Tibial nerve (tissue), 4 donors: ENCODE measurements at places on chromosomes 12 and 14.

DNA sequence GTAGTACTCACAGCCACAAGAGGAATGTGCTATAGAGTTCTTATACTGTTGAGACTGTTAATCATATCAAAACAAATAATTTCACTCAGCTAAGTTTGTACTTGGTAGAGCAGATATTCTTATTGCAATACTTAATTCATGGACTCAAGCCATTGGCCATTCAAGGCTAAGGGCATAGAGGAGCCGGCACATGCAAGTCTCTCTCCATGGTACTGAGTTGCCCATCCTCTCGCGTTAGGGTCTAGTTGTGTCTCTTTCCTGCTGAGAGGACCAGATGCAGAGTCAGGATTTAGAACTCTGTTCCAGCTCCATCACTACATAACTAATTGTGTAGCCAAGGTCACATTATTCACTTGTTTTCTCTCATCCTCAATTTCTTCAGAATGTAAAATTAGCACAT lies 14.4 kb upstream of the TUNAR start:
- no peak for DNase-seq

GRCh38 chr12:91576432-91576831 lies 393.8 kb upstream of the DCN start:
- DNase-seq = no peak

DNA sequence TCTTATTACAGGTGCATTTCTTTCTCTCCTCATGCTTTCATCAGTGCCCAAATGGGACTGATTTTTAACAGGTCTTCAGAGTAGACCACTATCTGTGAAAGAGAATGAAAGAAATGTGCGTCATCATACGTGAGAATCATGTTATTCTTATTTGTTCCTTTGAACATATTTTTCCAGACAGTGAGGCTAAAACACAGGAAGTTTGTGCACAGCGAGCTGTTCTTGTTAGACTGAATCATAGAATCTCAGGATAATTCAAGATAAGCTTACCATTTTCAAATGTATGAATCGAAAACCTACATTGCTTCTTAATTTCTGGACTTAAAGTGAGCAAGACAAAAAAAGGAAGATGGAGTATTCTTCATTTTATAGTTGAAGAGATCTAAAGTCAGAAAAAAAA lies 383.1 kb downstream of the EGLN3 start:
- DNase-seq = no peak

DNA sequence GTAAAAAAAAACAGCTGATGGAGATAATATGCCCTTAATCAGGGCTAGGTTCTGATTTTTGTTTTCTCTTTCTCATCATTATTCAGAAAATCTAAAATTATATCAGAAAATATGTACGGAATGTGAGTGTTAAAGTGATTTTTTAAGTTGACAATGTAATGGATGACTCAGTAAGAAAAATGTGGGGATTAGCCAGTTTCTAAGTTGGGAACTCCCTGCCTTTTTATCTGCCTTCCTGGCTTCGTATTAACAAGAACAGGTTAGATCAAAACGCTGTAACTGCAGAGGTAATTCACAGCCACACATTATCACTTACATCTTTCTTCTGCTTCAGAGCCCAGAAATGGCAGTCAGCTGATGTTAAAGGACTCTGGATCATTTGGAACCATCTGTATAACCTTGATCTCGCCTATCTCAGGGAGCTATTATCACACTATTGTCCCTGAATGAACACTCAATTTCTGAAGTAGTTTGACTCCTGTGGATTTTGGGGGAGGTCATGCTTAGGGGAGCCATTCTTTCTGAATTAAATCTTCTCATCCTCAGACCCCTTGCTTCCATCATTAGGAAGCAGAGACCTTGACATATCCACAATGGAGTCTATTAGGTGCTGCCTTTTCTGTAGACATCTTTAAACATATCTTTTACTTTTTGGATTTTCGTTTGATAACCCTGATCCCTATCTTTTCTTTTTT lies 135.7 kb upstream of the SLC16A7 start:
- DNase-seq = no peak

GRCh38 chr12:100951756-100952155 lies 157.2 kb downstream of the ANO4 start:
- no peak for DNase-seq

- DNase-seq = no peak
Observed at GRCh38 chr12:100794441-100795173, at the start of gene ANO4. ANO4 (plus strand) TSS chr12:100794776; CDS start chr12:100901786, 107,010 bp downstream.

DNA sequence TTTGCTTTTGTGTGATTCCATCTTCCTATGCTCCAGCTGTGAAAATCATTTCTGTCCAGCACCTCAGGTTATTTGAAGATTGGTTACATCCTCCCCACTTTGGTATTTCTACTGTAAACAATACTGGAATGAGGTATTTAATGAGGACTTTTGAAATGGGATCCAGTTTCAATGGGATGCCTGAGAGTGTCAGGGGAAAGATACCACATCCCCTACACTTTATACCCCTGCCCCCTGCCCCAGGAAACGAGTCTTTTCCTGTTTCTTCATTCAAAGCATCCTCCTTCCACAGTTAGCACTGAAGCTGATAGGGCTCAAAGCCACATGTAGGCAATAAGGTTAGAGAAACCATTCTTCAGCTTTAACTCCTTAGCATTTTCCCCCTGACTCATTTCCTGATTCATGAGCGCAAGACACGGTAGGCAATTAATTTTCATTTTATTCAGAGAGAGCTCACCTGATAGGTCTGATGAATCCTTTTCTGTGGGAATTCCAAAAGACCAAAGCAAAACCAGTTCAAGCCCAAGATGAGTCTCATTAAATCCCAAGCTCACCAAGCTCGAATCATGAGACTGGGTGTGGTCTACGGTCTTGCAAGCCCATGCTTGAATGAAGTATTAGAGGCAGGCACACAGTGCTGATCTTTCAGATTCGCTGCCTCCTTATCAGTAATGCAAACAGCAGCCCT lies 143.6 kb upstream of the CRY1 start:
- DNase-seq = no peak

- DNase-seq = no peak
Observed at GRCh38 chr12:64532734-64533351, 77.5 kb upstream of the RASSF3 start.

GRCh38 chr12:67155863-67156262 lies 113.3 kb upstream of the CAND1 start:
- no peak for DNase-seq

- no peak for DNase-seq
Observed at GRCh38 chr12:68622250-68622649, 11.6 kb downstream of the RAP1B start.

DNA sequence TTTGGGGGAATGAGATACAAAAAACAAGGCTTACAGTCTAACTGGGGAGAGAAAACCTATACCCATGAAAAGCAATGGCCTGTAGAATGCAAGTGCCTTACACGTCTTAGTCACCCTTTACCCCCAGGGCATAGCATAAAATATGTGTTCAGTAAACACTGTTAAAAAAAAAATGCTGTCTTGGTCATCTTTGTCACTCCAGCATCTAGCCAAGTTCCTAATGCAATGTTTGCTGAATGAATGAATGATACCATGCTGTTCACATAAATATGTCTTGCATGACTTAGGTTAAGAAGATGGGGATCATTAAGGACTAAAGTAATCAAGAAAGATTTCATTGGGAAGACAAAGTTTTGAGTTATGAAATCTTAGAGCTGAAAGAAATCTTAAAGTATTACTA lies 38.5 kb downstream of the PPP2R5E start:
- no peak for DNase-seq

- DNase-seq = no peak
Observed at GRCh38 chr14:93747560-93747959, 40.7 kb downstream of the PRIMA1 start.

DNA sequence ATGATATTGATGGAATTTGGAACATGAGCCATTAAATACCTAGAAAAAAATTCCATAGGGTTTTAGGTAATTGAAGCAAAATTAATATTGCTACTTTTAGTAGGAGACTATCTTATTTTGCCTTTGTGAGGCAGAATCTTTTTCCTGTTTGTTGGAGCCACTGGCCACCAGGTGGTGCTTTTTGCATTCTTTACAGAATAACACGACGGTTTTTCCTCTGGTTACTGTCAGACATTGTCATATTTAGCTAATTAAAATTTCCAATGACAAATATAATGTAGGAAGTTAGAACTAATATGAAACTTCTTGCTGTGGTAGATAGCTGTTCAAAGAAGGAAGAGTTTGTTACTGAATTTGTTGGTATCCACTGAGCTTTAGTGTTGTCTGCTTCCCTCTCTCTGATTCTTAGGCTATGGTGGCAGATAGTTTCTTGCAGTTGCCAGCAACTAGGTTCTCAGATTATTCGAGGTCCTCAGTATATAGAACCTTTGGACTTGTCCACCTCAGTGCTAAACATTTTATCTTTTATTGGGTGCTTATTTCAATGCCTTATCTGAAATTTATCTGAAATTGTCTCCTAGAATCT lies 25.7 kb downstream of the RAB21 start:
- no peak for DNase-seq

- no peak for DNase-seq
Observed at GRCh38 chr12:17949558-17950141, 140.3 kb downstream of the RERGL start.

GRCh38 chr14:97097296-97097695 lies 300.1 kb downstream of the VRK1 start:
- no peak for DNase-seq

GRCh38 chr14:30550335-30550734 lies 8.6 kb upstream of the G2E3 start:
- no peak for DNase-seq

GRCh38 chr12:113030875-113031525 lies 25.5 kb upstream of the DTX1 start:
- peak; percentile 40 for DNase-seq

GRCh38 chr12:40344312-40344711 lies 119.5 kb downstream of the LRRK2 start:
- DNase-seq = no peak

DNA sequence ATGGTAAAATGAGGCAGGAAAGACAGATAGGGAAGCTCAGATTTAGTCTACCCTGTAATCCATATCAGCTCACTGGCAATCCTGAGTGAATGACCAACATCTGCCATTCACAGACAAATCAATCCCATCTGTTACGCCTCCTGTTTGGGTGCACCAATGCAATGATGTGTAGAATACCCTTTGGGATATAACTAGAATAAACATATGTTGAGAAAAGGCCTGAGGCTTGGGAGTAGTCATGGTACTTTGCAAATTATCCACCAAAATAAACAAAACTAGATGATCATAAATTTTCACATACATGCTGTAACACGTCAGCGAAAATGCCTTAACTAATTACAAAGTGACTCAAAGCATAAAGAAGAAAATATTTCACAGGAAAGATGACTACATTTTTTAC lies 78.8 kb downstream of the KCNC2 start:
- no peak for DNase-seq

GRCh38 chr12:117522559-117522958 lies 161.1 kb upstream of the NOS1 start:
- DNase-seq = no peak

DNA sequence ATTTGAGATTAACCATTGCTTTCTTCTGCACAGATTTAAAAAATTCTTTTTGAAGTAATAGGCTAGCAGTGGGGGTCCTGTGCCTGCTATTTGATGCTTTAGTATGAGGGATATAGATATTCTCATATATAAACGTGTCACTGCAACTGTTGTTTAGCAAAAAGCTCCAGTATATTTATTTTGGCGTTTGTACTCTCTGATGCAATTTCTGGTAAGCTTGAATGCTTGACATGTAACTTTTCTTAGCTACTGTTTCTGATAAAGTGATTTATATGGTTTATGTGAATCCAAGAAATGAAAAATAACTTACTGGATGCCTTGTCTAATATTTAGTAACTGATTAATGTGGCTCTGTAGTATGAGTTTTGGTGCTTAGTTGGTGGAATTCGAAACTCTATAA lies 77.1 kb downstream of the TTLL5 start:
- DNase-seq = no peak

DNA sequence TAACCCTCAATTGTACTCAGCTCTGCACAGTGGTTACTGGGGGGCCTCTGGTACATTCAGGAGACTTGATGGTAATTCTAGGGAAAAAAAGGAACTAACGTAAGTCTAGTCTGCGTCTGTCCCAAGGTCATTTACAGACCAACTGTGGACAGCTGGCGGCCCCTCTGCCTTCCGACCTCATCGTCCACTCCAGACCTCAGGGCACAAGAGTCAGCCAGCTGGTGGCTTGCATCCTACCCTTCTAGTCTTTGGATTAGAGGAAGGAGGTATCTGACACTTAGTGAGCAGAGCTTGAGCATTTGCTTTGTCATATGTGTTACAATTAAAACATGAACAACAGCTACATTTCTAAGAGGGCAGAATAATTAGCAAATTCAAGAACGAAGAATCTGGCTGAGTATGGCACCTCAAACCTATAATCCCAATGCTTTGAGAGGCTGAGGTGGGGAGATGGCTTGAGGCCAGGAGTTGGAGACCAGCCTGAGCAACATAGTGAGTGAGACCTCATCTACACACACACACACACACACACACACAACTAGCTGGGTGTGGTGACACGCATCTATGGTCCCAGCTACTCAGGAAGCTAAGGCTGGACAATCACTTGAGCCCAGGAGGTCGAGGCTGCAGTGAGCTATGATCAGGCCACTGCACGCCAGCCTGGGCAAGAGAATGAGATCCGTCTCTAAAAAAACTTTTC lies 36.5 kb downstream of the SSH1 start:
- DNase-seq = no peak

DNA sequence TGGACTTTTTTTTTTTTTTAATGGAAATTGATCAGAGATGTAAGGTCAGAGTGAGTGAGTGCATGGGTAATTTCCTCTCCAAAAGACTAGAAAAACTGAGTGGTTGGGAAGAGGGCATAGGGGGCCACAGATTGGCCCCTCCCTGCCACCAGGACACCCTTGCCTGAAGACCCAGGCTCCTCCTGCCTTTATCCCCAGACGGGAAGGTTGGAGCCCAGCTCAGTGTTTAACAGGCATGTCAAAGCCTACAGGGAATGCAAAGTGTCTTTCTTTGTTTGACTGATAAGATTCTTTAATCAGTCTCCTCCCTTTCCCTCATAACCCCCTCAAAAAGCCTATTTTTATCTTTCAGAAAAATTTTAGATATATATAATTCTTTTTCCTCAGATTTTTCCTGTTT lies 50.3 kb downstream of the IRAK3 start:
- no peak for DNase-seq

DNA sequence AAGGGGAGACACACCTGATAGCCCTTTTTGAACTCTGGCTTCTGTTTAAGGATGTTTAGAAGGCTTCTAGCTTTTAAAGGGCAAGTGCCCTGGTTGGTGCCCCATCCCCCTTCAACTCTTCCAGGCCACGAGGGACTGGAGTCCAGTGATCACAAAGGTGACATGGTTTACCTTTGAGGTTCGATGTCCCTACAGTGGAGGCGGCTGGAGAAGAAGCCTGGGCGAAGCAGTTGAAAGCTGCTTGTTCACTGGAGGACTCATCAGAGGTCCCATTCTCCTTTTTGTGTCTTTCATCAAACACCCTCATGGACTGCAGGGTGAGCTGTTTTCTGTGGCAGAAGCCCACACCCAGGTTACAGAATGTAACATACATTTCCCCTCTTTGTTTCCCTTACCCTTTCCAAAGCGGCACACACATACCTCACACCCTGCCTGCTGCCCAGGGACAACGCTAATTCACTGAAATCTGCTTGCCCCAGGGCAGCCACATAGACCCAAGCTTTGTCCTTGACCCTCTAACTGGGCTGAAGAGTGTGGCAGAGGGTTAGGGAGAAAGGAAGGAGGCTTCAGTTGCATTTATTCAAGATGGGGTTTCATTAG lies 7.7 kb downstream of the TBX3 start:
- DNase-seq = no peak

GRCh38 chr14:88667555-88668273 lies 104.9 kb downstream of the ZC3H14 start:
- DNase-seq = no peak

GRCh38 chr12:112870267-112870980 lies 36.3 kb upstream of the OAS1 start:
- DNase-seq = no peak
